T-helper 17 cell (primary cell): ENCODE measurements at places on chromosomes 4 and X.
A peak's percentile ranks its signal among the peaks of the same experiment; 100 is the strongest.

DNA sequence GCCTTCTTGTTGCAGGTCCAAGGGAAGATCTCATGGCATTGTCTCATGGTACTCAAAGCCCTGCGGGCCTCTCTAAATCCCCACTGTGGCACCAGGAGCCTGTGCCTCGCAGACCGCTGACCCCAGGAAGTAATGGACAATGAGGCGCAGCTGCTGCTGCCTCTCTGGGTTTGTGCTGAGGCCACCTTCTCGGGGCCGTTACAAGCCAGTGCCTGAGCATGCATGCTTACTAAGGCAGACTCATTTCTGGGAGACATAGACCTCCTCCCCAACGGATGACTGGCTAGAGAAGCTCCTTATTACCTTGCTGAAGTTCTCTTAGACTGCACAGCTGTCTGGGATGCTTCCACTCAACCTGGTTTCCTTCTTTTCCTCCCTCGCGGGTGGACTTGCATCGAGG is 1.3 kb downstream of the BDH2 start:
- no peak for DNase-seq

- no peak for DNase-seq
These were observed 147.6 kb upstream of the DIPK2B start for GRCh38 chrX:45348296-45348695.

DNA sequence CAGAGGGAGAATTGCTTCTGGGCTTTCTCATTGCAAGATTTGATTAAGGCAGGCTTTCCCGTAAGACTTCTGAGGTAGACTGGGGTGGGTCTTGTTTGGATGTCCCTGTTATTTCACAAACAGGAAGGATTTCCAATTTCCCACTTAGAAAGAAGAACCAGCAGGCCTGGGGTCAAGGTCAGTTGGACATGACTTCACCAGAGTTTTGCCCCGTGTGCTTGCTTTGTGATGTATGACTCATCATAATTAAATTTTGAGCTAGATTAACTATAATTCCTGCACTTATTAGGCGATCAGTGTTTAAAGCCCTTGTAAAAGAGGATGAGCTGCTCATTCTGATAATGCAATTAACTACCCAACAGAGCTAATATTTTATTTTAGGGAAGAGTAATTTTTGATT is 32.8 kb upstream of the ARHGAP36 start:
- no peak for DNase-seq

DNA sequence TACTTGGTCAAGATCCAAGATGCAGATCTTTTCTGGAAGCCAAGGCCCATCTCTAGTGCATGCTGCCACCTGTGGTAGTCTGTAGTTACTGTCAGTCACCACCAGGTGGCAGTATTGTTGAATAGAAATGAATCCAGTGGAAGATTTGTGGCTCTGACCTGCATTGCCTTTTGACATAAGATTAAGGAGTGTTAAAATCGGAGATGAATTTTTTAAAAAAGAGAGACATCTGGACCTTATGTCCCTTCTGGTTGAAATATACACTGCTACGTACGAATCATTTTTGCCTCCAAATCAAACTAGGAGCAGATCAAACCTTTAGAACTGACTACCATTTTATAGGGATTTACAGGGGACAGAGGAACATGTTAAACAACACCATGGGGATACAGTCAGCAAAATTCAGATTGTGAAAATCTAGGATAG is 46.9 kb upstream of the RHOH start:
- peak; percentile 24 for DNase-seq

DNA sequence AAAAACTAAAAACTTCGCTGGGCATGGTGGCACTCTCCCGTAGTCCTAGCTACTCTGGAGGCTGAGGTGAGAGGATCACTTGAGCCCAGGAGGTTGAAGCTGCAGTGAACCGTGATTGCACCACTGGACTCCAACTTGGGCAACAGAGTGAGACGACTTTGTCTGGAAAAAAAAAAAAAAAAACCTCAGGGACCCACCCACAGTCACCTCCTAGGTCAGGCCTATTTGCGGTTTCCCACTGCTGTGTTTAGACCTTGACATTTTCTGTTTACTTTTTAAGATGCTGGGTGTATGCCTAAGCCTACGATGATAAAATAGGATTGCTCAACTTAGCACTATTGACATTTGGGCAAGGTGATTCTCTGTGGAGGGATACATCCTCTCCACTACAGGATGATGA is 197.4 kb upstream of the TBL1X start:
- DNase-seq = no peak

DNA sequence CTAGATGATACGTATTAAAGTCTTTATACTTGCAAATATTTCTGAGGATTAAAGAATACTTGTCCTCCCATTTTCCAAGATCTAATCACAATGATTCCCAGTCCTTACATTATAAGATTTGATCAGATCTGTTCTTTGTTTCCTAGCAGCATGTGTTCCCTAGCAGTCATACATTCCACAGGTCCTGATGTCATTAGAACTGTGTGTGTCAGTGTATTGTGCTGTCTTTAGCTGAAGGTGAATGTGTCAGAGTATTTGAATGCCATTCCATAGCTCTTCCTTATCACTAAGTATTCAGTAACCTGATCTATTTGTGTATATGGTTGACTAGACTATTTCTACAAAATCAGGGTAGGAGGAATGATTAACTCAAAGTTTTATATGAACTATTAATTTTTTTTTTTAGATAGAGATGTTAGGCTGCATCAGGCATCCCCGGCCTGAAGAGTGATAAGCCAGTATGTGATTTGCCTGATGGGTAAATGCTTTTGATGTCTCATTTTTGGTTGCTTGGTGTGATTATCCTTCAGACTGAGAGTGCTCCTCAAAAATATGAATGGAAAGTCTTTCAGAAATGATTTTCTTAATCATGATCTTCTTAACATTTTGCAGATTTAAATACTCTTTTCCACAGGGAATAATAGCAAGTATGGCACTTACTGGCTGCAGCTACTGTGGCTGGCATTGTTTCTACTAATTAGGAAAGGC is 4.4 kb downstream of the ADGRL3 start:
- no peak for DNase-seq

DNA sequence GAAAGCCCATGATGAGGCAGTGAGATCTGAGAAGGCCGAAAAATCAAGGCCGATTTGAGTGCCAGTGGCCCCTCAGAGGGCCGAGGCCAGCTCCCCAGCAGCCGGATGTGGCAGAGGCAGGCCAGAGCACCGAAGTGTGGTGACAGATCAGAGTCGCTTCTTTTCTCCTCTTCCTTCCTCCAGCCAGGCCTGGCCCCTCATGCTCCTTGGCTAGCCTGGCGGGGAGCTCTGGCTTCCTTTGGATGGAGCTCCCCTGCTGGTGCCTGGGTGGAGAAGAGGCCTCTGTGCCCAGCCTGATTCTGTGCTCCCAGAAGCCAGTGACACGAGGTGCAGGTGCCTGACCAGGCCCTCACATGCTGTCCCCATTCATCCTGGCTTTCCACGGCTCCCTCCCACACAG is 127.2 kb upstream of the PABPC4L start:
- no peak for DNase-seq

- no peak for DNase-seq
These were observed 1.3 kb upstream of the SOD3 start for GRCh38 chr4:24794051-24794450.

- no peak for DNase-seq
These were observed 9.9 kb downstream of the LRPAP1 start for GRCh38 chr4:3522326-3522640.

DNA sequence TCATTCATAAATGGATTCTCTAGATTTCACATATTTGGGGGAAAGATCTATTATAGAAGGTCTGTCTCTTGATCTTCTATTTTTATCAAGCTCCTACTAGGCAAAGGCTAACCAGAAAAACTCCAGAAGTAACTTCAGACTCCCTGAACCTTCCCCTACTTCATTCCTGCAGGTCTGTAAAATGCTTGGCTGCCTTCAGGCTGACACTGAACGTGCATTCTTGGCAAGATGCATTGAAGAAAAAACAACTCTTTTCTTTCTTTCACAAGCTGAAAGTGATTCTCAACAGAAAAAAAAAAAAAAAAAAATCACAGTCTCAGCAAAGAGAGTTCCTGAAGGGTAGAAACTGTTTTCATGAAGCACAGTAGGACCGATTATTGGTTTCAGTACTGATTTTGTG is 12.7 kb downstream of the OPHN1 start:
- DNase-seq = no peak

DNA sequence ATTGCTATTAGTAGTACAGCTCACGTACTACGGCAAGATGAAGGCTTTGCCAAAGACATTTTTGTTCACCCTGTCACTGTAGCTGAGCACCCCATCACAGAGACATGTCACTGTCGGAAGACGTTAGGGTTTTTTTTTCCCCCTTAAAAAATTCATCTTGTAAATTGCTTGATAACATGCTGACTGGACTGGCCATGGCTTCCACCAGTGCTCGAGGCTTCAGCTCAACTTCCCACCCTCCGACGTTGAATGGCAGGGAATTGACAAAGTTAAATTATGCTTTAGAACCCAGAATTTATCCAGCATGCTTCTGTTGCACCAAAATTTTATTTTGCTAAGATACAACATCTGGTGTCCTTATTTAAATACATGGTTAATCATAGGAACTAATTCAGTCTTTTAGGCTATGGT is 707 bp upstream of the OTUD4 start:
- DNase-seq = no peak
